ENCODE measurements at places on chromosomes 5 and 9.

DNA sequence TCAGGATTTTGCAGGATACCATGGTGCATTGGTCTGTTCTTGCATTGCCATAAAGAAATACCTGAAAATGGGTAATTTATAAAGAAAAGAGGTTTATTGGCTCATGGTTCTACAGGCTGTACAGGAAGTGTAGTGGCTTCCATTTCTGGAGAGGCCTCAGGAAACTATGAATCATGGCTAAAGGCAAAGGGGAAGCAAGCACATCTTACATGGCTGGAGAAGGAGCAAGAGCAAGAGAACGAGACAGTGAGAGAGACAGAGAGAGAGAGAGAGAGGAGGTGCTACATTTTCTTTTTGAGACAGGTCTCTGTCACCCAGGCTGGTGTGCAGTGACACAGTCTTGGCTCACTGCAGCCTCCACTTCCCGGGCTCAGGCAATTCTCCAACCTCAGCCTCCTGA, 43.9 kb downstream of the P4HA2 start:
- DNase-seq, result no peak

- peak; percentile 51 for DNase-seq
Measured at GRCh38 chr5:72818866-72819534, 2.5 kb downstream of the TNPO1 start.

- DNase-seq, result no peak
Measured at GRCh38 chr9:101018467-101018866, 10.1 kb upstream of the PLPPR1 start.

GRCh38 chr5:15496886-15497285, 3.1 kb upstream of the FBXL7 start:
- DNase-seq, result no peak

DNA sequence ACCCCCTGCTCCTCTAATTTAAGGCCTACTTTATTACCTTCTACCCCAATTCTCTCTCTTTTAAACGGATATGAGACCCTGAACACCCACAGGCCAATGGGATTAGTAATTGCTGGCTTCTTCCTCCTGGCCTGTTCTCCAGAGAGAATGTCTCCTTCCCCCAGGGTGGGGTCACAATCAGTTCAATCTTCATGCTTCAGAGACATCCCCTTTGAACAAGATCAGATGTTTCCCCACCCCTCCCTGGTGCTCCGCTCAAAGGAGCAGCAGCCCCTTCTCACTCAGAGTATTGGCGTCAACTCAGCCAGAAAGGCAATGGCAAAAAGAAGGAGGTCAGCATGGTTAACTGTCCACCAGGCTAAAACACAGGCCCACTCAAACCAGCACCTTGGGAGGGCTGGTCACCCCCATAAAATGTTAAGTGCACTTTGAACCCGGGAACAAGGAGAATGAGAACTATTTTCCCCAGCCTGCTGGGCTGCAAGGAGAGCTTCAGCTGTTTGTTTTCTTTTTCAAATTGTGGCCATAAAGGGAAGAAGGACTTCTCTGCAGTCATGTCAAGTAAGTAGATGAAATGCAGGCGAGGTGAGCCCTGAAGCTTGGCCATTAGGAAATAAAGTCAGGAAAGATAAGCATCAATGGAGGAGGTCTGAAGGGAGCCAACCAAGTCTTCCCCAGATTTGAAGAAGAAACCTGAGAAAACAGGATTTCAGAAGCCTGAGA, 20.1 kb downstream of the LHFPL2 start:
- no peak for DNase-seq

GRCh38 chr5:78610163-78610583, 38.4 kb downstream of the LHFPL2 start:
- DNase-seq, result no peak

Data from T-helper 1 cell (primary cell).